ENCODE measurements at places on chromosomes 3 and 15.

DNA sequence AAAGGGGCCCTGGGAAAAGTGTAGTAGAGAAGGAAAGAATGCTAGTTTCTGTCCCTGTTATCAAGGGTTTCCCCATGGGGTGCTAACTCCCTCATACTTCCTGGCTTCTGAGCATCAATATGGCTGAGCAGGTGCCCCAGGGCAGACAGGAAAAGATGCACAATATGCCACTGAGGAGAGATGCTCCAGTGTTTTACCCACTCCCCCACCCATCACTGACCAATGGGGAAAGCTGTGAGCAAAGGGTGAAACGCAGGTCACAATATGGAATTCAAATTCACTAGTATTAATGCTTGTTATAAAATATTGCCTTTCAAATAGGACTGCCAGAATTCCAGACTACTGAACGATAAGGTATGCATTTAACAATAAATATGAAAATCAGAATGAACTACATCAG lies 187.5 kb upstream of the CTNNB1 start:
- no peak for DNase-seq

DNA sequence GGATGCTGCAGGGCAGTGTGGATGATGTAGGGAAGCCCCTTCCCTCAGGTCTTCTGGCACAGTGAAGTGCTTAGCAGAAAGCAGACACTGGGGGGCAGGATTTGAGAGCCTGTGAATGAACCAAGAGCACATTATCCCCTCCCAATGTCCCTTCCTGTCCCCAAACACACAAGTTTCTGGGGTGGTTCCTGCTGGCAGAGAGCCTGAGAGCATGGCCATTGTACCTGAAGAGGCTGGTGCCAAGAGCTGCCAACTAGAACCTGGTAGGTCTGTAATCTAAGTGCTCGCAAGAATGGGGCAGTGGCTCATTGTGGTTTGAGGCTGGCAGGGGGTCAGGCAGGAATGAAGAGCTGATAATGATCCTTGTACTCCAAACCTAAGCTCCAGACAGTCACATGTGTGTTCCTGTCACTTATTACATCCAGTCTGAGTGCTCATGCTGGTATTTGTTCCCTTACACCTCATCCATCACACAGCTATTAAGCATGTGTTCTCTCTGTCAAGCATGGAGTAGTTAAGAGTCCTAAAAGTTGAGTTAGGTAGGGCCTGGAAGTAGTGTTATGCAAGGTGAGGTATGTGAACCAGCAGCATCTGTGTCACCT lies 6.7 kb upstream of the CCR1 start:
- peak; percentile 38 for DNase-seq

- DNase-seq, result no peak
Measured at GRCh38 chr15:52791776-52792175, 1.6 kb upstream of the ONECUT1 start.

DNA sequence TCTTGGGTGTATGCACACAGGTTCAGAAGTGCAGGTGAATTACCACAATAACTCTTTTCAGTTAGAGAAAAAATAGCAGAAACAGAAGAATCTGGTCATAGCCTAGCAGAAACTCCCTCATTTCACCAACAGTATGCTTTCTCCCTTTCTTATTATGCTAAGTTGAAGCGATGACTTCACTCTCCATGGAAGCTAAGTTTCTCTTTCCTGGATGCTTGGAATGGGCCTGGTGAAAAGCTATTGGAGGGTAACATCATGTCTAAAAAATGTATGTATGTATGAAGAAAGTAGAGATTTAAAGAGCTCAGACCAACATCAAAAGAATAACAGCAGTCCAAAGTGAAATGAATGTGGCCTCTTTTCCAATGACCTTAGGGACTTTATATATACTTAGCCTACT lies 145.5 kb downstream of the TIGIT start:
- DNase-seq, result no peak

- no peak for DNase-seq
Measured at GRCh38 chr3:107401301-107401700, 24.1 kb downstream of the CCDC54 start.

DNA sequence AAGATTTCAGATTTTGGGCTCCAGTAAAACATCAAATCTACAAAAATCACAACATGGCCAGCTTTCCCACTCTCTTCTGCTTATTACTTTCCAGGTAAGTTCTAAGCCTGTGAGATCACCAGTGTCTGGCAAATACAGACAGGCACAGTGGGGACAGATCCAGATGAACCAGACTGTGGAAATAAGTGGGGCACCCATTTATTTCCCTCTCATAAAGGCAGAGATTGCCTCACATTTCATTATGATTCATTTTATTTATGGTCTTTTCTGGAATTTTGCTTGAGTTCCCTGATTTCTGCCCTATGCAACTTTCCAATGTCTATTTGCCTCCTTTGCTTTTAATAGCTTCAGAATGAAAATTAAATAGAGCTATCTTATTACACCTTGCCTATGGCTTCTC lies 66.8 kb downstream of the GREM1 start:
- no peak for DNase-seq

GRCh38 chr3:185658943-185659342 lies 72.8 kb downstream of the SENP2 start:
- no peak for DNase-seq

- DNase-seq, result no peak
Measured at GRCh38 chr3:66991459-66991858, 6.6 kb upstream of the KBTBD8 start.

- no peak for DNase-seq
Measured at GRCh38 chr3:126714921-126715320, 10.9 kb downstream of the CHCHD6 start.

GRCh38 chr3:159186581-159186980 lies 384.7 kb downstream of the MFSD1 start:
- no peak for DNase-seq

- DNase-seq, result peak; percentile 6
Measured at GRCh38 chr15:75348562-75349350, 1.9 kb downstream of the NEIL1 start.

DNA sequence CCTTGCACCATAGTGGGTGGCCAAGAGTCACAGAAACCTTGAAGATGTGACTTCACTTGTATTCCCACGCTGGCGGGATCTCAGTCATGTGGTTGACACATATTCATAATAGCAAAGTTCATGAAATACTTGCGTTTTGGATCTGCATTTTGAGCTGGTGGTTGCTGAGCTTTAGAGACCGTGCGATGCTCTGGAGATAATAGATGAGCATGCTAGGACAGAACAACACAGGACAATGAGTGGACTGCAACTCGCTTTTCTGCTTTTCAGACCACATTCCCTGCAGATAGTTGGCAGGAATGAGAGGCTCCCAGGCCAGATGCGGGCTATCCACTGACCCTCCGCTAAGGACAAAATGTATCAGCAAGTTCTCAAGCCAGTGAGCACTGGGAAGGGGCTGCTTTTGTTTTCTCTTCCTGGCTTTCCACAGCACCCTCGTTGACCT lies 13.8 kb upstream of the STARD5 start:
- DNase-seq, result no peak

DNA sequence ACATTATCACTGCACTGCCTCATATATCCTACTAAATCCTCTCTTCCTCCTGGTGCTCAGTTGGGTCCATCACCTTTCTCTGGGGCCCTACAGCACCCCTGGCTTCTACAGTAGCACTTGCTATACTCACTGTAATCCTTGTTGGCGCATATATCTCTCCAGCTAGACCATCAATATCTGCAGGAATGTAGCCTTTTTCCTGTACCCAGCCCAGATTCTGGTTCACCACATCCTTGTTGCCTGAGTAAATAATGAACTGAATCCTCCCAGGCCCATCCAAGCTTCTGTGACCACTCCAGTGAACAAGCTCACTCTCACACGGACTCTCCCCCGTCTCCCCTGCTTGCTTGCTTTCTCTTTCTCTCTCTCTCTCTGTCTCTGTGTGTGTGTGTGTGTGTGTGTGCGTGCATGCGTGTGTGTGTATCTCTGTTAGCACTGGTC lies 62.5 kb upstream of the LIPC start:
- DNase-seq, result no peak

DNA sequence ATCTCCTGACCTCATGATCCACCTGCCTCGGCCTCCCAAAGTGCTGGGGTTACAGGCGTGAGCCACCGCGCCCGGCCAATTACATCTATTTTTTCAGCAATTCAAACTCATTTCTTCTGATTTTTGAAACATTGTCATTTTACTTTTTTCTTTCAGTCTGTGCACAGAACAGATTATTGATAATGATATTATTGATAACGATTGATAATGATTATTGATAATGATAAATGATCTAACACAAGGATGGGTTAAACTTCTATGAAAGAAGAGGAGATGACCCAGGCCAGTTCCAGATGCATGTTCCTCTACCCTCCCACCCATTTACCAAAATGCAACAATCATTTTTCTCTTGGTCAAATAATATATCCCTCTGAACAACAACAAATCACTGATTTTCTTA lies 118.0 kb downstream of the CTNNB1 start:
- no peak for DNase-seq

DNA sequence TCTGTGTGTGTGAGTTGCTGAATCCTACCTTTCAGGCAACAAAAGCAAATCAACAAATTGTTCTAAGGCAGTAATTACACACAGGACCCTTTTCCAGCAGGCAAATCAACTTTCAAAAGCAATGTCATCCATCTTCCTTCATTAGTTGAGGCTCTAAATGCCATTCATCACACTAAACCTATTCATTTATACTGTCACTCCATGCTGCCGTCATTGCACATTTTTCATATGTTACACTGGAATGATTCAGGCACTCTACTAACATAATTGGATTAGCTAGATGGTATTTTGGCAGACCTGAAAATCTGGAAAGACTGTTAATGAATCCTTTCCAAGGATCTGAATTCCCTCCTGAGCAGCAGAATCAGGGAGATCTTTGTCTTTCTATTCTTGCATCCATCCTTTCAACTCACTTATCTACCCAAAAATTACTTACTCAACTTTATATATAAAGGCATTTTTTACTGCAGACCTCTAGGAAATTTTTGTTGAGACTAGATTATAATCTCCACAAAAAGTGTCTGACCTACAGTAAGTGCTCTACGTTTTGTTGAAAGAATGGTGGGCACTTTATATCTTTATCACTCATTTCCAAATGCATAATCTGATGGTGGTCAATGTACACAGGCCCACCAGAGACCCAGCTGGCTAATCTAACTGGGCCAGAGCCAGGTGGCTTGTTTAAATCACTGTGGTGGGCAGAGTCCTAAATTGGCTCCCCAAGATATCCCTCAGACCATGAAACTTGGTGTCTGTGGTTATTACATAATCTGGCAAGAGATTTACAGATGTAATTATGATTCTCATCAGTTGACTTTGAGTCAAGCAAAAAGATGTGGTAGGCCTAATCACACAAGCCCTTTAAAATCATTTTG lies 25.0 kb downstream of the MIX23 start:
- DNase-seq, result no peak

DNA sequence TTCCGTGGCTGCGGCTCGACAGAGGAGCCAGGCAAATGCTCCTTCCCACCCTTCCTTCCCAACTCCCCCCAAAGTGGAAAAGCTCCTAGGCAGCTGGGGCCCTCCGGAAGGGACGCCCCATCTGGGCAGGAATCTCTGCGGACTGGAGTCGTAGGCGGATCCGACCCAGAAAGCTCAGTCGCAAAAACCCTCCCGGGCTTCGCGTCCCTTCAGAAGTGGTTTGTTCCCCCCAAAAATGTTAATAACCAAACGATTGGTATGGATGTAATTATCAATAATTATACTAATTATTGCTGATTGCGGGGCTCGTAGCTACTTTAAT lies 3.8 kb downstream of the RNU6-1 start:
- no peak for DNase-seq

GRCh38 chr3:48440590-48440958 lies 517 bp downstream of the TMA7 start:
- no peak for DNase-seq

- no peak for DNase-seq
Measured at GRCh38 chr15:39542385-39543065, 38.4 kb upstream of the THBS1 start.

DNA sequence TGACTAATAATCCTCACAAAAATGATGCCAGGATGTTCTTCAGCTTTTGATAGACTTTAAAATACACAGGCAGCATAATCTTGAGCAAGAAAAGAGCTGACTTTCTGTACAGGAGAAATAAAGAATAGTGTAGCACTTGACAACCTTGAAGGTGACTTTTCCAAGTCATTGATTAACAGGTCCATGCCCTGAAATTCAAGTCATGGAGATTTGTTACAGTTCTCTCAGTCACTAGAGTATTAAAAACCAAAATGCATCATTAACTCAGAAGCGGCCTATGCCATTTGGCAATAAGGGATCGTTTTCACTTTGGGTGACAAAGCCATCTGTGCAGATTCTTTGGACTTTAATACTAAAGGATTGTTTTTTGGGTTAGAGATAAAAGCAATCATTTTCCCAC lies 692.7 kb upstream of the SGO1 start:
- no peak for DNase-seq

DNA sequence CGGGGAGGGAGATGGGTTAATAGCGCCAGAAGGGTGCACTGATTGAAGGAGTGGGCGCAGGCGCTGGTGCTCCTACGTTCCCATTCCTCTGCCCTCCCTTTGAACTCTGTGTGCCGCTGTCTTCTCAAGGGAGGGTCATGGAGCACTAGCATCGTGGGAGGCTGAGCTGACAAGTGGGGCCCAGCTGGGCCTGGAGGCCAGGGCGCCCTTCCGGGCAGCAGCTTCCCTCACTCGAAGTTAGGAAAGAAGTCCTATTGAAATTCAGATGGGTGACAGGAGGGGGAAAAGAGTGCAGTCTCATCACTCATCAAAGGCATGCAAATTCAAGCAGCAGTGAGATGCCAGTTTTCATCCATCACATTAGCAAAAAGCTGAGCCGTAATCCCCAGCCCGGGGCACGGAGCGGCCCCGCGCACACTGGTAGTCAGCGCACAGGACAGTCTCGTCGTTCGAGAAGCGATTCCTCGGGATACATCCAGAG lies 128.2 kb downstream of the LRRK1 start:
- DNase-seq, result no peak

DNA sequence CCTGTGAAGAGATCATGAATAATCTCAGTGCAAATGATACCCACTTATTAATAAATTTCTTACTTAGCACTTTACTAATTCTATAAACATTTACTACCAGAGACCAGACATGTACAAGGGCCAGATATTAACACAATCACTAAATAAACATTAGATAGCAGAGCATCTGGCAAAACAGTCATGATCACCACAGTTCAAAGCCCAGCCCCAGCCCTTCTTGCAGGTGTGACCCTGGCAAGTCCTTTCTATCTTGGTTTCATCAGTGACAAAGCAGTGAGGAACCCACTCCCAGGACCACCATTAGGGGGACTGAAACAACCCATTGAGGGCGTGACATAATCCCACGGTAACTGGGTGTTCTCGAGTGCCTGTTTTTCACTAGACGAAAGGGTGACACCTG lies 11.6 kb downstream of the ZXDC start:
- DNase-seq, result no peak

GRCh38 chr3:120741837-120742197 lies 499 bp downstream of the RABL3 start:
- no peak for DNase-seq

DNA sequence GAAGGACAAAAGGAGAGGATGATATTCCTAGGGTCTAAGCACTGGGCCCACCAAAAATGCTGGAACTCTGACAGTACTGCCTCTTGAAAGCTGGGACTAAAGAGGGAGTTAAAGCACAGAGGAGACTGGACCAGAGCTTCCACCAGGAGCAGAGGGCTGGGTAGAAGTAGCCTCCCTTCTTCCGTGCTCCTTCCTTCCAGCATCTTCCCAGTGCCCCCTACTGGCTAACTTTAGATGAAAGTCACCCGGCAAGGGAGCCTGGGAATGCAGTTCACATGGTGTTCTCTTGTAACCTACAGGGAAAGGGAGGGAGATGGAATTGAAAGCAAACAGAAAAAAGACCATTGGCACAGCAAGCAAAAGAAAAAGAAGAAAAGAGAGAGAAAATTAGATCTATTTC lies 106.1 kb upstream of the COL8A1 start:
- no peak for DNase-seq

GRCh38 chr3:133269393-133269792 lies 130.5 kb upstream of the BFSP2 start:
- DNase-seq, result no peak
